LNCaP clone FGC (cell line): ENCODE measurements at places on chromosomes 11 and 22.

DNA sequence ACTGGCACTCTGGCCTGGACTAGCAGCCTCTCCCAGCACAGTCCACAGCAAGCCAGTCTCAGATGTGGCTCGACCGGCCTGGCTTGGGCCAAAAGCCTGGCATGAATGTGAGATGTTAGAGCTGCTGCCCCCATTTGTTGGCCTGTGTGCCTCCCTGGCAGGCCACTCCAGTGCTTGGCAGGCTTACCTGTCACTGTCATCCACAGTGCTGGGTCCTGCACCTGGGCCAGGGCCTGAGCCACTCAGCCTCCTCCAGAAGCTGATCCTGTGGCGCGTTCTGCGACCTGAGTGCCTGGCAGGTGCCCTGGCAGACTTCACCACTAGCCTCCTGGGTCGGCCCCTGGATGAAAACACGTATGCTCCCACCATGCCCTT, 36.1 kb downstream of the RRP8 start:
- peak; percentile 75 for DNase-seq

DNA sequence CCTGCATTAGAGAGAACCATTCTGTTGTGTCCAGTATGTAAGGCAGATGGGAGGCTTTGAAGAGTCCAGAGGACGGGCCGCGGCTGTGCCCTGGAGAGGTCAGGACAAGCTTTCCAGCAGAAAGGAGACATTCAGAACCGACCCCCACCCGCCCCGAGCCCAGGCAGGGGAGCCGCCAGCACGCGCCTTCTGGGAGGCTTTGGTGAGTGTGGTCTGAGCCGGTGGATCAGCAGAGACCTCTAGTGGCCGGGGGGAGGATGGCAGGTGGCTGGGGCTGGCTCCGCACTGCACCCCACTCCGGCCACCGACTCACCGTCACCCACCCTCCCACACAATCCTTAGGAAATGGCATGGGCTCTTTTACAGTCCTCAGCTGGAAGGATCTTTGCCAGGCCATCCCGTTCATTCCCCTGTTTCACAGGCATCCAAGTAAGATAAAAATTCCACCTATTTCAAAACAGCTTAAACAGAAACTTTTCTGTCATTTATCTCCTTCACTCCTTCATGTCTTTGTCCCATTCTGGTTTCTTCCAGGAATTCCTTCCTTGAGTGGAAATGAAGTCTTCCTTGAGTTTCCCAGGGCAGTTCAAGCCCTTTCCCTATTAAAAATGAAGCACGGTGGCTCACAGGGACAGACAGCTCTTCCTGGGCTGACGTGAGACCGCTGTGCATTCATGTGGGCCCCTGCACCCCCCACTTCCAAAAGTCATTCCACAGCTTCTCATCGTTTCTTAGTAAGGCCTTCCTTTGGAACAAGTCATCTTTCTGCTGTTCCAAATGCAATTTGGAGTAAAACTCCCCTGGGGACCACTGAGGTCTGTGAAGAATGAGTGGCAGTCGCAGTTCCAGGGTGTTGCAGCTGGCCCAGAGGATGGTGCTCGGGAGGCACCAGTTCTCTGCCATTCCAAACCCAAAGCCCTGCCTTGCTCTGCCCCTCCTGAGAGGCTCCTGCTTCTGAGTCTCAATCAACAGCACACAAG, 91.0 kb downstream of the FEZ1 start:
- no peak for DNase-seq

DNA sequence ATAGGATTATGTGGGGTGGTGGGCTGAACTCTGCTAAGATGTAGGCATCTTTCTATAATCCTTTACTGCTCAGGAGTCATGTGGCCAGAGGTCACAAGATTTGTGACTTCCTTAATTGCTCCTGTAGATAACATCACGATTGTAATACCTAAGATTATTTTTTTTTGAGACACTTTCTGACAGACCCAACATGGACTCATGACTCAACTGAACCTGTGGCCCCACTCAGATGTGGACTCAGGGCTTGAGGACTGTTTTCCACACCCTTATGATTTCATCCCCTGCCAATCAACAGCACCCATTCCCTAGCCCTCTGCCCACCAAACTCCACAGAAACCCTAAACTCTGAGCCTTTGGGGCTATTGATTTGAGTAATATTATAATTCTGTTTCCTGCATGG, 35.6 kb upstream of the MMP7 start:
- DNase-seq, result no peak

GRCh38 chr22:26318975-26319374, 110.1 kb upstream of the ASPHD2 start:
- DNase-seq, result no peak

GRCh38 chr22:41367680-41368542, 13.8 kb upstream of the TEF start:
- no peak for DNase-seq

GRCh38 chr11:72413914-72414628, 20.3 kb downstream of the CLPB start:
- peak; percentile 74 for DNase-seq

- no peak for DNase-seq
Measured at GRCh38 chr22:26677217-26677616, 19.8 kb downstream of the MIAT start.

GRCh38 chr11:72381584-72382090, 52.7 kb downstream of the CLPB start:
- no peak for DNase-seq
